Hindlimb muscle (tissue), 1 donor: ENCODE measurements at places on chromosomes 4 and X.
A peak's percentile ranks its signal among the peaks of the same experiment; 100 is the strongest.

GRCh38 chr4:101968364-101968763, 177.8 kb downstream of the BANK1 start:
- DNase-seq, result no peak

DNA sequence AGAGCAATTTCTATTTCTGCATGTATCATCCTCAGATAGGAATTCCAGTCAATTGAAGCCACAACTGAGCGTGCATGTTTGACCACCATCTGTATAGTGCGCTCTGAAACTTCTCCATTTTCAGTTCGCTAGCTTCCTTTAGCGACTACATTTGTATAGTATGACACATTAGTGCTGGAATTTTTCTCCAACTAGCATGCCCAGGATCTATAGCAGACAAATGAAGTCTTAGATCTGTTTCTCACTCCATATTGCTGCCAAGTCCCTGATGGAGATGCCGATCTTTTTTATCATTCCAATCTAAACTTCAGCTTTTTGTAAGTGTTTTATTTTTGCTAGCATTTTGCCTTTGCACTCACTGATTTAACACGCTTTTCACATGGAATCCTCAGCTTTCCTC, 774.8 kb upstream of the TENM3 start:
- peak; percentile 7 for DNase-seq

DNA sequence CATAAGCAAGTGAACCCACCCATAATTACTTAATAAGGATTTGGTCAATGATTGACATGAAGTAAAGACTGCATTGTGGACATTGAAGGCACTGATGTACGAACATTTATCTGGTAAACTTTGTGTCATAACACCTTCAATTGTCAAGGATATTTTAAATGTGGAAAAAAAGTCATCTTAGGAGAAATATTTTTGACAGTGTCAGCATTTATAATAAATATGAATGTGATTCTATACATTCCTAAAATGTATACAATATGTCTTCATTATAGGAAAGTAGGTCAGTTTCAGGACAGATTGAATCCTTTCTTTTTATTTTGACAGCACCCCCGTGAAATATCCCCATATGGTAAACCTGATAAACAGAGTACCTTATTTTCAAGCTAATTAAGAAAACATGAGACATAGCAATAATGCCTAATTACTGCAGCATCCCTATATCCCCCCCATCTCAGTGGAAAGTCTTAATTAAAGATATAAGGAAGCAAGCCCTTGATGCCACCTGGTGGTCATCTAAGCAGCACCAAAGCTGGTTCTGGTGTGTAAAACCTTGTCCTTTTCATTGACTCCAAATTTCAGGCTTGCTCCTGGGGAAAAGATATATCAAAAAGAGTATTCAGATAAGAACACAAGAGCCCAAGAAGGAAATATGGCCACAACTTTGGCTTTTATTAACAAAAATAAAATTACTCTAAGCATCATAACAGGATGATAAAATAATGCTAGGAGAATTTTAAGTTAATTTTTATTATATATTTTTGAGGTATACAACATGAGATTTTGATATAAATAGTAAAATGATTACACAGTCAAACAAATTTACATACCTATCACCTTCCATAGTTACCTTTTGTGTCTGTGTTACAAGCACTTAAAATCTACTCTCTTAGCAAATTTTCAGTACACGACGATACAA, 379.7 kb downstream of the TLL1 start:
- DNase-seq, result no peak

GRCh38 chr4:182280436-182281111, 37.4 kb downstream of the TENM3 start:
- DNase-seq, result no peak

GRCh38 chrX:16722481-16722880, 3.1 kb downstream of the SYAP1 start:
- no peak for DNase-seq

GRCh38 chr4:10172278-10172921, 55.8 kb upstream of the WDR1 start:
- no peak for DNase-seq

GRCh38 chr4:153759407-153760316, at the start of gene RNF175:
Gene RNF175, minus strand, starts transcription at chr4:153760024. Its CDS starts 162 bp downstream, at chr4:153759862.
- DNase-seq, result peak; percentile 40

- DNase-seq, result no peak
These were observed 896.4 kb downstream of the TRIML1 start for GRCh38 chr4:189035654-189036053.

DNA sequence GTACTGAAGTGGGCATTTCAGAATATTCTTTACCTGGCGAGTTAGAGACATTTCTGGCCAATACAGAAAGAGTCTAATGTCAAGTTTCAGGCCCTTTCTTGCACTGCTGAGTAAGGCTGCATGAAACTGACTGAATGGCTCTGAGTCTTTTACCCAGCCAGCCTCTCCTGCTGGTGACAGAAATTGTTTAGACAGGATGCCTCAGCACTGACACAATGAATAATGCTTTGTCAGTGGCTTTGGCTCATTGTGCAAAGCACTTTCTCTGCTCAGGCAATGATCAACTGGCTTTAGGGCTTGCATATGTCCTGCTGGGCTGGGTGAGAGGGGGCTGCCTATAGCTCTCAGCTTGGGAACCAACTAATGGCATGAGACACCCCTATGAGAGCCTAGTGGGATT, 45.5 kb downstream of the CLNK start:
- DNase-seq, result no peak

DNA sequence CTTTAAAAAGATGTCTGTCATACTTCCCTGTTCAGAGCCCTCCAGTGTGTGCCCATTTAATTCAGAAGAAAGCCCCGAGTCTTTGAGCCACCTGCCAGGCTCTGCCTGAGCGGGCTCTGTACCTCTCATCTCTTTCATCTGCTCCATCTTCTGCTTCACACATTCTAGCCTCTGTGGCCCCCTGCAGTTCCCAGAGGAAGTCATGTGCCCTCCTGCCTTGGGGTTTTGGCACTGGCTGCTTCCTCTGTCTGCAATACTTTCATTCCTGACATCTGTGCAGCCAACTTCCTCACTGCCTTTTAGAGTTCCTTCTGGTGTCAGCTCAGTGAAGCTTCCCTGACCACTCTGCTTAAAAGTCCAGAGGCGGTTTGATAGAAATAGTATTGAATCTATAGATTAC, 6.2 kb upstream of the STK32B start:
- DNase-seq, result no peak

- no peak for DNase-seq
These were observed 132.6 kb upstream of the FAM9B start for GRCh38 chrX:9166584-9166944.

DNA sequence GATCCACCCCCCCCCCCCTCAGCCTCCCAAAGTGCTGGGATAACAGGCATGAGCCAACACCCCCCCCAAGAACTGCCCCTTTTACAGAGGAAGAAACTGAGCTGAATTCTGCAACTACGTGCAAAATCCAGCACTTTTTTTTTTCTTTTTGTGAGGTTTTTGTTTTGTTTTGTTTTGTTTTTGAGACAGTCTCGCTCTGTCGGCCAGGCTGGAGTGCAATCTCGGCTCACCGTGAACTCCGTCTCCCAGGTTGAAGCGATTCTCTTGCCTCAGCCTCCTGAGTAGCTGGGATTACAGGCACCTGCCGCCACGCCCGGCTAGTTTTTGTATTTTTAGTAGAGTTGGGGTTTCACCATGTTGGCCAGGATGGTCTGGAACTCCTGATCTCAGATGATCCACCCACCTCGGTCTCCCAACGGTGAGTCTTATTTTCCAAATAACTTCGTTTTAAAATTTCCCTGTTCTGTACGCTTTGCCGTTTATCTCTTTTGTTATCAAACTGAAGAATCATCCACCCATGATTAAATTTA, 4.9 kb downstream of the CRLF2 start:
- DNase-seq, result no peak

DNA sequence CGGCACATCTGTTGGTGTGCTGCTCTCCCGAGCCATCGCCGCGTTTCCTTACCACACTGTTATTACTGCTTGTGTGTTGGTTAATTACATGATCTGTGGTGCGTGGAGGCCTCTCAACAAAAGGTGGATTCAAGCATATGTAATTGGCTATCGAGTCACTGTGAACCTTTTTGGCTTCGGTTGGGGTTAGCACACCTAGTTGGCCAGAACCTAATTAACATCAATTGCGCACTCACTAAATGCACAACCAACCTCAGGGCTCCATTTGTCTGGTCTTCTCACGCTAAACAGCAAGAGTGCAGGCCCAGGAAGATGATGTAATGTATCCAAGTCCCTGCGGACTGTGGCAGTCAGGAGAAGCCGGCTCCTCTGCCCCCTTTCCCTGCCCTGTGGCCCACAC, 17.4 kb downstream of the ENPP6 start:
- DNase-seq, result no peak

DNA sequence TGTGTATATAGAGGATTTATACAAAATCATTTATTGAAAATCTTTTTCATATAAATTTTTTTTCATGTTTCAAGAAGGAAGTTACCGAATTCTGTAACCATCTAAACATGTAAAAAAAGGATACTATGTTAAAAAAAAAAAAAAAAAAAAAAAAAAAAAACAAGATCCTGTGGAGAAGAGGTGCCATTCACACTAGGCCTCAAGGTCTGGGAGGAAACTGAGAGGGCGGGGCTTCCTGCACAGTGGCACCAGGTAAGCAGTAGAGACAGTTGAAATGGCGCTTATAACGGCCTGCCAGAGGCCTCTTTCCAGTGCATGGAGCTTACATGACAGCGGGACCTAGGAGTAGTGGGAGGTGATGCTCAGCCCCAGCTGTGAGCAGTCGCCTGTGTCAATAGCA, 17.5 kb downstream of the TRAPPC2 start:
- no peak for DNase-seq
